ENCODE measurements at places on chromosomes 6 and 20. TPM values are rescaled to one million over a fixed set of nuclear protein-coding genes. Genes with fewer than 3 reads are reported as not detected.

DNA sequence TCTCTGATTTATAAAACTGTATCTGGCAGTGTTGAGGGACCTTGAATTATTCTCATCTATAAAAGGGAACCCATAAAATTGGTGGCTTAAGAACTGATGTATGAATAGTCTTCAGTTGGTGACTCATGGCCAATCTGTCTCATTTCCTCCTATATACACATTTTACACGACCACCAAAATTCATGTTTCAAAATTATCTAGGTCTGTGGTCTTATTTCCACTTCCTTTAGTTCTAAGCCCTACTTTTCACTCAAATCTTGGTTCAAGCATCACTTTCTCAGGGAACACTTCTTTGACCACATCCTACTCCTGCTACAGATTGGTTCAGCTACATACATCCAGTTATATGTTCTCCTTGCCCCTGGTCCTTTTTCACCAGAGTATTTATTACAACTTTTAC, 18.6 kb upstream of the ENPP1 start:
- DNase-seq, result no peak

DNA sequence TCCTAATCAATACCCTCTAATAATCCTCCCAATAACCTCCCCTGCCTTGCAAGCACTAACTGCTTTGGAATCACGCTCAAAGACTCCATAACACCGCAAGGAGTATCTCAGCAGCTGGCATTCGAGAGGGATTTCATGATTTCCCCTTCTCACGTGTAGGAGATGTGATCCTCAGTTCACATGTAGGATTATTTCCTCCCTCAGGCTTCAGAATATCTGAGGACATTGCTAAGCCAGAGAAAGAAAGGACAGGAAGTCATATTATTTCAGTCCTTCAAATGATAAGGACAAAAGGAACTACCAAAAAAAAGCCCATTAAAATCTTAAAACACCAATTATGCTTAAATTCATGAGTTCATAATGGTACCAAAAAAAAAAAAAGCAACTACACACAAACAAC, 122.9 kb downstream of the NFATC2 start:
- no peak for DNase-seq

DNA sequence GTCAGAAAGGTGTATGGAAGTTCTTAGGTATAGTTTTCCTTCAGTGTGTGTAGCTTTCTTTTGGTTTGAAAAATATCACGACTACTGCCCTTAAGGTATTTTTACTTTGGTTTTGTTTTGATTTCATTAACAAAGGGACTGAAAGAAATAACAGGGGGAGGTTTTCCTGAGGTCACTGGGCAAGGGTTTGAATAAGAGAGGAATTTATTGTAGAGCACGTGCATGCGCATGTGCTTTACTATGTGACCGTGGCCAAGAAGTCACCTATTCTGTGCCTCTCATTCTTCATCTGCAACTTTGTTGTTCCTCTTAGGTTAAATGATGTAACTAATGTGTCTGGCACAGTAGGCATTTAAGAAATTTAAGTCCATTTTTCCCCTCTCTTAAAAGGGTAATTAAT, 4.1 kb upstream of the MAN1A1 start:
- DNase-seq, result no peak

- DNase-seq, result peak; percentile 87
These were observed 34.3 kb downstream of the KCNB1 start for GRCh38 chr20:49447946-49448809.

DNA sequence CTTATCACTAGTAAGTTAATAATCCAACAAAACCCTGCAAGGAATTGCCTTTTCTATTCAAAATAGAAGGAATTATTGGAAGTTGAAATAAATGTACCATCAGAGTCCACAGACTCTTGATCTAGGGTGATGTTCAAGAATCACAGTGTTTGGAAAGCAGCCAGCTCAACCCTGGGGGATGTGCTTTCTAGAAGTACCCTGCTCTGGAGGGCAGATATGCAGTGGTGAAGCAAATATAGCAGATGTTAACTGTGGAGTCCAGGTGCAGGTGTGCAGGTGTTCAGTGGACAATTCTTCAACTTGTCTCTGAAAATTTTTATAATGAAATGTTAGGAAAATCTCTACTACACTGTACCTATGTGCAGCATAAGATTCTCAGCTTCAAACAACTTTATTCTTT, 9.1 kb upstream of the INSM1 start:
- DNase-seq, result no peak

DNA sequence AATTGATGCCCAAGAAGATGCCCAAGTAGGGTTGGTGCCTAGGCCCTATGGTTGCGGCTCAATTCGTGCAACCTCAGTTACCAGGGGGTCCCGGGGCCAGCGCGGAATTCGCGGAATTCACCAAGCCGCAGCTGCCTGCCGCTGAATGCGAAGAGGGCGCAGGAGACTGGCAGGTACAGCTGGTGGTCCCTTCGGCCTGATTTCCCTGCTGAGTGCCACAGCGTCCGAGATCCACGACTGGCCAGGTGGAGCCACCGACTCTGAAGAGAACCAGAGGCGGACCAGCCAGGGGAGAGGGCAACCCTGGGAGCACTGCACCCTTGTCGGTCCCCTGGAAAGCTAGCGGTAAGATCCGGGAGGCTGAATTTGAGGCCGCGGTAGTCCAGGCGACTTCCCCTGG, 6.8 kb upstream of the TFAP2D start:
- no peak for DNase-seq

GRCh38 chr6:138188278-138188941, 26.7 kb downstream of the ARFGEF3 start:
- peak; percentile 76 for DNase-seq

DNA sequence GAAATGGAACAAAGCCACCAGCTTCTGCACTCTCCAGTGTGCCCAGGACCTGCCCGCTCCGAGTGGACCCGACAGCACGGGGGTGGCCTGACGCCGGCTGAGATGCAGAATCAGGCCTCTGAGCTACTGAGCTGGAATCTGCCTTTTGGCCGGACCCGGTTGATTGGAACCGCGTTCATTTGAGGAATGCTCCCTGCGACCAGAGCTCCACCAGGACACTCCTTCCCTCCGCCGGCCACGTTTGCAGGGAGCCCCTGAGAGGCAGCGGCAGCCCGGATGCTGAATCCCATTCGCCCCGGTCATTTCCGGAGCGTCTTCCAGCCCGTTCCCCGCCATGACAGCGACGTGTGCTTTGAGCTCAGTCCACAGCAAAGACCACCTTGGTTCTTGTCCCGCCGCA, 392.7 kb downstream of the THBS2 start:
- no peak for DNase-seq

DNA sequence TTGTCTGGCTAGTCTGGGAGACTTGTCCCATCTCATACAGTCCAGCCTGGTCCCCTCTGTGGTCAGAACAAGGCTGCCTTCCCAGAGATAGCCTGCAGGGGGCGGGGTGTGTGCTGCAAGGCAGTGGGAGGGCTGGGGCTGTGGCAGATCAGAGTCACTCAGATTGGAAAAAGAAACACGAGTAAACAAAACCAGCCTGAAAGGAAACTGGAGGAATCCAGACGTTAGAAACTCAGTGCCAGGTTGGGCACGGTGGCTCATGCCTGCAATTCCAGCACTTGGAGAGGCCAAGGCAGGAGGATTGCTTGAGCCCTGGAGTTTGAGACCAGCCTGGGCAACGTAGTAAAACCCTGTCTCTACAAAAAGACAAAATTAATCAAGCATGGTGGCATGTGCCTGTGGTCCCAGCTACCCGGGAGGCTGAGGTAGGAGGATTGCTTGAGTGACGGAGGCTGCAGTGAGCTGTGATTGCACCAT, 20.2 kb downstream of the LEMD2 start:
- peak; percentile 66 for DNase-seq

GRCh38 chr20:2889797-2890196, 16.5 kb downstream of the PTPRA start:
- DNase-seq, result no peak

- no peak for DNase-seq
These were observed 185.6 kb upstream of the CST7 start for GRCh38 chr20:24763386-24764026.

GNAS-AS1 gene
- 4.1 TPM for total RNA-seq

ELOVL4 gene
- total RNA-seq, result 6.7 TPM

OR2B6 gene
- not detected for total RNA-seq

B4GALT5 gene
- total RNA-seq, result 21.9 TPM
